ENCODE measurements at places on chromosomes 1 and 21.

DNA sequence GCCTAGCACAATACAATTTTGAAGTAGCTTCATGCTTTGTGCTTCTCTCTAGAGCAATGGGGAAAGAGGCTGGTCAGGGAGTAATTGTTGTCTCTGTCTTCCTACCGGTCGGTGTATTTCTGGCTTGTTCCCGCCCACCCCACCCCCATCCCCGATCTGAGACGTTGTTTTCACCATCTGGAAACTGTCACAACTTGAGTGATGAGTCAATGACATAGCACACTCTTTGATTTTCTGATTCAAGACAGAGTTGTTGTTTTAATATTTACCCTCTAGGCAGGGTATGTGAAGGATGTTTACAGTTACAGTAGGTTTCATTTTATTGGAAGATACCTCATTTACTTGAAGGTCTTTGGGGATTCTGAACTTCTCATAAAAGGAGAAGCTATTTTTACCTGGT is 7.0 kb downstream of the IL12RB2 start:
- no peak for DNase-seq

DNA sequence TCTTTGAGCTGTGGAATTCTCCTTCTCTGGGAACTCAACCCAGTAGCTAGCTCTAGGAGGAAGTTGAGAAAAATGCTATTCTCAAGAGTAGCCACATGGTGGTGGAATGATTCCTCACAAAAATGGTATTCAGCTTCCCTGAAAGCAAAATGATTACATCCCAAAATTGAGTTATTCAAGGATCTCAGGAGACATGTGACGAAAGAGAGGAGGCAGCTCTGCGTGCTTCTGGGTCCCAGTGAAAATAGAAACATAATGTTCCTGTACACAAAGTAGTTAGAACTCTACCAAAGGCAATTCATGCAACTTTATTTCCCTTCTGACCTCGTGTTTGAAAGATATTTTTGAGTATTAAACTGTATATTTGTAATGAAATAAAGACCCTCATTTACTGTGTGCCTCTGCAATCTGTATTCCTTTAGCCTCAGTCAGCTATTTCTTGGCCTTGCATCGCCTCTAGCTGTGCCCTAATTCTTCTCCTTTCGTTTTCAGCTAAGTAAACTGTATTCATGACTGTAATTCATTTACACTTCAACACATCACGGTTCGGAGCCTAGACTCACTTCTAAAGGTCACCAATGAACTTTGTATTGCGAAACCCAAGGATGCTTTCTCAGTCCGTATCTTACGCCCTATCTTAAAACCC is 167.3 kb downstream of the FASLG start:
- no peak for DNase-seq

DNA sequence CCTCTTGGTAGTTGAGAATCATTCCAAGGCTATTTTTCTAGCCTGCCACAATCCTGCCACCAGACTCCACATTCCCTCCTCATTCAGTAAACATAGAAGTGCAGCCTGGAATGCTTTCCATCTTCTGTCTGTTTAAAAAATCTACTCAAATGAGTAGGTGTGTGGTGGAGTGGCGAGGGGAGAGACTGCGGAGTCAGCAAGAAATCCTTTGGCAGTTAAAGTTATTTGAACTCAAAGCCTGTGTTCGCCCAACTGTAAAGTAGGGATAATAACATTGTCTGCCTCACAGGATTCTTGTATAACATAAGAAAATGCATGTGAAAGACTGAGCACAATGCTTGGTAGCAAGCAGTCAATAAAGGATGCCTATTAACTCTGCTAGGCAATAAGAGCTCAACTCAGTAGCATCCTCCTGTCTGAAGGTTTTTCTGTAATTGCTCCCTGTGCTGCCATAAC is 22.2 kb upstream of the DPT start:
- DNase-seq = no peak

DNA sequence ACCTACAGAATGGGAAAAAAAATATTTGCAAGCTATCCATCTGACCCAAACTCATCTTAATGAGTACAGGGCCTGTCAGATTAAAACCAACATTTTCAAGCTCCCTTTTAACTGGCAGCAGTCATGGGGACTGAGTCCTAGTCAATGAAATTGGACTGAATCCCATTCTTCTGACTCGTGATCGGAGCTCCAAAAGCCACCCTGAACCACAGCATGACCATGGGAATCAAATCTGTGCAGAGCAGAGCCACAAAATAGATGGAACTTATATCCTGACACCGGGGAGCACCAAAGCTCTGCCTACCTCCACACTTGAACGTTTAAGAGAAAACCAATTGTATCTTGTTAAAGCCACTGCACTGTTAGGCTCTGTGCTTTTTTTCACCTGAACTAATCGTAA is 5.0 kb upstream of the RWDD3 start:
- no peak for DNase-seq

DNA sequence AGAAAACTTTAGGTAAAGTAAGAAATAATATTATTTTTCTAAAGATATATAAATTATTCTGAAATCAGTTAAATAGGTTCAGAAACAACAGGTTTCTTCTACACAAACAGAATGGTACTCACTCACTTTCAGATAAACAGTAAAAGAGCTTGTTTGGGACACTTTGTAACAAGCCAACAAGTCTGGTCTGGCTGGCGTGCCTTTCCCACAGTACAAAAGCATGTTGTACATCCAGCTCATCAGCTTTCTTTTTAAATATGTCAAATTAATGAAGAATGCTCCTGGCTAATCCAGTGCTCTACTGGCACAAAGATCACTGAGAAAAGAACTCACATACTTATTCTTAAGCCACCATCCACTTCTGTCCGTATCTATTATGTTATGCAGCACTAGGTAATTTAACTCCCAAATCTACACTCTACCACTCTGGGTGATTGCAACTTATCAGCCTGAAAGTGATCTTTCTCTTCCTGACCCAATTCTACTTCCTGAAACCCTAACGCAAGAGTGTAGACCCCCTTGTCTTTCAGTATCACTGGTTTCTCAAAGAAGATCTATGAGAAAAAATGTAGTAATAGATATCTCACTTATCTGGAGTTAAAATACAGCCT is 32.6 kb downstream of the TRIT1 start:
- no peak for DNase-seq

GRCh38 chr1:14759042-14759818 is 160.7 kb downstream of the KAZN start:
- no peak for DNase-seq

- DNase-seq = no peak
These were observed 272.2 kb downstream of the TNR start for GRCh38 chr1:175471039-175471800.

Data from stimulated activated CD4-positive, alpha-beta T cell treated with anti-CD3 and anti-CD28 coated beads, Interleukin-2, amount 100 ng/mL, for 24 hours (primary cell).